ENCODE measurements at places on chromosomes 2 and 18. TPM values are rescaled to one million over a fixed set of nuclear protein-coding genes. Genes with fewer than 3 reads are reported as not detected.

The FOXD4L1 gene
- not detected for polyA plus RNA-seq

The ERFE gene
- not detected for polyA plus RNA-seq

The DSC2 gene
- polyA plus RNA-seq = 2.9 TPM

The SULT1C4 gene
- polyA plus RNA-seq = not detected

The HRH4 gene
- polyA plus RNA-seq = 0.03 TPM

The SPR gene
- polyA plus RNA-seq = 20.4 TPM

The KCNK3 gene
- 6.5 TPM for polyA plus RNA-seq

The FARP2 gene
- polyA plus RNA-seq = 48.2 TPM

The IL37 gene
- not detected for polyA plus RNA-seq

The POTEI gene
- polyA plus RNA-seq = not detected

The DRC1 gene
- not detected for polyA plus RNA-seq

The ACADL gene
- 26.5 TPM for polyA plus RNA-seq

The SATB2 gene
- polyA plus RNA-seq = 1.3 TPM

The LYG2 gene
- not detected for polyA plus RNA-seq

The EFHD1 gene
- 135 TPM for polyA plus RNA-seq

The MAL gene
- 2.0 TPM for polyA plus RNA-seq

The ALK gene
- polyA plus RNA-seq = not detected

The APCDD1 gene
- 10.0 TPM for polyA plus RNA-seq

The DBI gene
- polyA plus RNA-seq = 463 TPM

The CAPN13 gene
- 3.3 TPM for polyA plus RNA-seq

The MGAT4A gene
- 18.4 TPM for polyA plus RNA-seq

The CHRND gene
- not detected for polyA plus RNA-seq

The ANKRD30BL gene
- not detected for polyA plus RNA-seq

The HS1BP3 gene
- polyA plus RNA-seq = 33.6 TPM

The UBE2E3 gene
- 66.6 TPM for polyA plus RNA-seq
